ENCODE measurements at places on chromosomes 5 and 9. TPM values are rescaled to one million over a fixed set of nuclear protein-coding genes. Genes with fewer than 3 reads are reported as not detected.

The MAP1B gene
- total RNA-seq, result 0.10 TPM

GRCh38 chr9:135885100-135885853 lies 22.1 kb downstream of the CAMSAP1 start:
- no peak for DNase-seq

DNA sequence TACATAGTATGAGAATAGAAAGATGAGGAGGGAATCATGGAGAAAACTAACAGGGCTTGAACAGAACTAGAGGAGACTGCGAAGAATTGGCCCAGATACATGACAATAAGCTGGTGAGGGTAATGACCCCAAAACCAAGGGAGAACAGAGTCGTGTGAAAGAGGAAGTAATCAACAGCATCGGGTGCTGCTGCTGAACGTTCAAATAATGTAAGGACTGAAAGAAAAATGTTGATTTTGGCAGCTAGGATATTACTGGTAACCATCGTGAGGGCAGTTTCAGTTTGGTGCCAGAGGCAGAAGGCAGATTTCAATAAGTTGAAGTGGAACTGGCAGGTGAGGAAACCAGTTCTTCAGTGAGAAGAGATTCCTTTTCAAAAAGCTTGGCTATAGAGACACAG lies 66.8 kb upstream of the SMC2 start:
- DNase-seq, result no peak

DNA sequence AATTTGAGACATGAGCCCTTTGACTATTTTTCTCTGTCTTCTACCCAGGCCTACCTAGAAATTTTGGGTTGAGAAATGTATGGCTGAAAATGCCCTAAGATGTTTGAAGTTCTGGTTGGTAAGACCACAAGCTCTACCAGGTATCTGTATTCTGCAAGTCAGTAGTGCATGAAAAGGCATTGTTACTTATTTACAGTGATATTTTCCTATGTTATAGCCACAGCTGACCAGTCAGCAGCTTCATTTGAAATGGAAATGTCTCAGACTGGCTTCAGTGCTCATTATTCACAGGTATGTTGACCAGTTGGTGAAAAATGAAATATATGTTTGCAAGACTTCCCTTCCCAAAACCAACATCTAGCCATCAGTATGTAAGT lies 91.9 kb upstream of the ITGA2 start:
- no peak for DNase-seq

GRCh38 chr5:165076686-165077085 lies 1571.3 kb downstream of the MAT2B start:
- no peak for DNase-seq

GRCh38 chr5:170499621-170500020 lies 4.2 kb upstream of the KCNIP1 start:
- no peak for DNase-seq

Measured in activated B cell treated with CpG ODN at 0.5 μM for 24 hours (primary cell).